NCI-H1092 (cell line): ENCODE measurements at places on chromosomes 16 and 17.

DNA sequence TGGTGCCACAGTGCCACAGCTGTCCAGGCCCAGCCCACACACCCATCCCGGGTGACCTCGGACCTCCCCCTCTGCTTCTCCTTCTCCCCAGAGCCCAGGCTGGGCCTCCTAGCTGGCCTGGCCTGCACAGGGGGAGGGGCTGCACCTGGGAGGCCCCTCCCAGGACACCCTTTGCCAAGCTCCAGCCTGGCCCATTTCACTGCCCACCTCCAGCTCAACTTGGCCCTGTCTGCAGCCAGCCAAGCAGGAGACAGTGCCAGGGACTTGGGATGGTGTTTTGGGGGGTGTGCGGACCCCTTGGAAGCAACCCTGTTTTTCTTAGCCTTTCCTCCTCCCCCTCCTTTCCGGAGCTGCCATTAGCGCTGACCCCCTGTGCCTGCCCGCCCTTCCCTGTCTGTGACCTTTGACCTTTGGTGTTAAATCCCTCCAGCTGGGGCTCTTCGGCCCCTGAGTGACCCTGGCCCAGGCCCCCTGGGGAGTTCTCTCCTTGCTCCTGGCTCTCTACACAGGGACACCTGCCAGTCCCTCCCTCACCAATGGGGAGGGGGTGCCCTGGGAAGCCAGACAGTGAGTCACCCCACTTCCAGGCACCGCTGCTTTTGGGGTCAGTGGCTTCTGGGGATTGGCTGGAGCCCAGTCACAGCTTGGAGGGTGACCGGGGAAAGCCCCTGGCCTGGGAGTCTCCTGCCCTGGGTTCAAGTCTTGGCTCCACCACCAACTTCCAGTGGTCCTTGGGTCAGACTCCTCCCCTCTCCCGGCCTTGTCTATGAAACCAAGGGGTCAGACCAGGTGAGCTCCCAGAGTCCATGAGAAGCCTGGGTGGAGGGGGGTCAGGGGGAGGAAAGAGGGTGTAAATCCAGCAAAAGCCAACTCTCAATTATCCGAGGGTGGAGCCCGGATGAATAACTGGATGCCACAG, 1.9 kb downstream of the GLIS2 start:
- no peak for DNase-seq

DNA sequence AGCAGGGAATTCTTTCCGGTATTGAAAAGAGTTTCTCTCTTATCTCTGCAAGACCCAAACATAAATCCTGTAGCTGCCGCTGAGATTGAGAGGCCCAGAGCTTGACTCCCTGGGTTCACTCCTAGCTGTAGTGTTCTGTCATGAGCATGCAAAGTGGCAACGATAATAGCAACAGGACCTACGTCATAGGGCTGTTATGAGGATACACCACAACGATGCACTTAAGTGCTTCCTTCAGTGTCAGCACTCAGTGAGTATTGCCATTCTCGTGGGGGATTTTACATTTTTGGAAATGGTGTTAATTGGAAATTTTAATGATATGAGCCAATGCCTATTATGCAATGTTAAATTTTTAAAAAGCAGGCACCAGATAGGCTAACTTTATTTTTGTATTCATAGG, 199.8 kb downstream of the CYLD start:
- no peak for DNase-seq

GRCh38 chr17:41917679-41918313, 955 bp downstream of the ACLY start:
- DNase-seq = peak; percentile 75

- no peak for DNase-seq
Observed at GRCh38 chr16:12178251-12178990, 201.9 kb downstream of the SNX29 start.

DNA sequence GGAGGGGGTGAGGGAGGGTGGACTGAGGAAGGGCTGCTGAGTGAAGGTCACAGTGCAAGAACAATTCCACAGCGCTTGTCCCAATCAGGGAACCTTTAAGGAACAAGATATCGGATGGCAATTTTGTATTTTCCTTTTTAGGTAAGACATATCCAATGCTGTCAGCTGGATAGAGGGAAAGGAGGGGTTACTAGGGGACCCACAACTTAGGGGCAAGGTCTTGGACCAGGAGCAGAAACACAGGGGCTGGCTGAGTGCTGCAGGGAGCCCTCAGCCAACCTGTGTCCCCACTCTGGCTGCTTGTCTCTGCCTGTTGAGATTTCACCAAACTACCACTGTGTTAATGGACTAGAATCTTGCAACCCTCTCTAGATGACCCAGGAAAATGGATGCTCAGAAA, 47.6 kb downstream of the AKAP1 start:
- no peak for DNase-seq

DNA sequence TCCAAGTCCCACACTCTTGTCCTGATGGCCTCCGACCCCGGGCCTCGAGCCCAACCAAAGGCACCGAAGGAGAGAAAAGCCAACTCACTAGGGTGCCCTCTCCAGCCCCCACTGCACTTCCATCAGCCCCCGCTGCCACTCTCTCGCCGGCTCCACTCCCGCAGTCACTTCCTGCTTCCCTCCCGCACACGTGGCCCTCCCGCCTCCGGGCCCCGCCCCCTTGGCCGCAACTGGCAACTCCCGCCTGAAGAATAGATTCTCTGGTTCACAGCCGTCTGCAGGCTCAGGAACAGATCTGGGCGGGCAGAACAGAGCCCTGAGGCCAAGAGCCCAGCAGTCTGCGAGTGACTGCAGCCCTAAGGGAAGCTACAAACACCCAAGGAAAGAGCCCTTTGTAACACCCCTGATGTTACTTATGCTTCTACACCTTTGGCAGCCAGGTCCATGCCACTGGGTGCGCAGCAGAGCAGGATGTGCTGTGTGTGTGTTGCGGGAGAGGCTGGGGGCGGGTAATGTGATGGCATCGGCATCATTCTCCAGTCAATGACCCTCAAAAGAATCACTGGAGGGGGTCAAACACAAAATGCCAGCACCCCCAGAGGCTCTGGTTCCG, at the start of gene SLC39A11:
Gene SLC39A11 (minus strand): TSS at position 166 of the 613 bp plus-strand sequence. CDS start 3,924 bp downstream, outside the sequence.
- peak; percentile 86 for DNase-seq

DNA sequence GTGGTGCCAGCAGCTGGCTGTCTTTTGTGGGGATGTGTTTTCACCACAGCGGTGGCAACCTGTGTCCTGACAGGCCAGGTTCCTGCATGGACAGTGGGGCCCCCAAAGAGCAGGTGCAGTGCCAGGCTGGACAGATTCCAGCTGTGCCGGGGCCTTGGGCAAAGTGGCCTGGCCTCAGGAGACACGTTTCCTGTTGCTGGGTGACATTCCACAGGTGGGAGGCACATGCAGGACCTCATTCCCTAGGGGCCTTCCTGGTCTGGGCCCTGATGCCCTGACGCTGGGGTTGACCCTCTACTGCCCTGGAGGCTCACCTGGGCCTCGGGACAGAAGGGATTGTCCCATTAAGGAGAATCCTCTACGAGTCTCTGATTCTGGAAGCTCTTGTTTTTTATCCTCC, 182.4 kb downstream of the RAB11FIP4 start:
- no peak for DNase-seq

DNA sequence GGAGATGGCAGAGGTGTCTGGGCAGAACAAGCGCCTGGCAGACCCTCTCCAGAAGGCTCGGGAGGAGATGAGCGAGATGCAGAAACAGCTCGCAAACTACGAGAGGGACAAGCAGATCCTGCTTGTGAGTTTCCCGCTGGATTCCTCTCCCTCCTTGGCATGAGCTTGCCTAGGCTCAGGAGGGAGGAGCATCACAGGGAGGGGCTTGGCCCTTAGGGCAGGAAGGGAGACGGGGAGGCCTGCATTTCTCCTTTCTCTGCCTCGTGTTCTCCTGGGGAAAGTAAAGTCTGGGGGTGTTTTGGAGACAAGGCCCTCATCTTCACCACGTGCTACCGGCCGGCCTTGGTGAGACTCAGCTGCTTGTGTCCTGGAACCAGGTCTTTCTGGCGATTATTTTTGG, 18.0 kb upstream of the DBNDD1 start:
- DNase-seq = no peak

DNA sequence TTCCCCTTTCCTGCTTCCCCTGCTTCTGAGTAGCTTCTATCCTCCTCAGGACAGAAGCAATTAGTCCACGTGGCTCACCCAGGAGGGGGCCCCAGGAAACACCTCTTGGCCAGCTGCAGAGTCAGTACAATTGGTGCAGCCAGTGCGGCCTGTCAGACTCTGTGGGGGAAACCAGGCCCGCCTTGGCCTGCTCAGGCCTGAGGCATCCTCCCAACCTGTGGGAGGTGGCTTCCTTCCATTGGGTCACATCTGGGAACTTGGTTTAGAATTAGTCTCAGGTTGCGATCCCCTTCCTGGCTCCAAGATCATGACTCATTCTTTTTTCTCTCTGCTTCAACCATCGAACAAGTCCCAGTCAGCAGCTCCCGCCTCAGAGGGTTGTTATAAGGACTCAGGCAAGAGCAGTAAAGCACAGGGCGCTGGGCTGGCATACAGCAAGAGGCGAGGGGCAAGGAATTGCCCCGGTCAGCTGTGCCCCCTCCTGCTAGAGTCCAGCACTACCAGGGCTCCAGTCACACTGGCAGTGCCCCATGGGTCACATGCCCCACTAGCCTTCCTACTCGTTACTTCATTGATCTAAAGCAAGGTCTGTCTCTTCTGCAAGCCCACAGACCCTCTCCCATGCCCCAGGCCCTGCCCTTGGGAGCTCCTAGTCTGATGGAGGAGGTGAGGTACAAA, 8.1 kb upstream of the EPX start:
- no peak for DNase-seq

DNA sequence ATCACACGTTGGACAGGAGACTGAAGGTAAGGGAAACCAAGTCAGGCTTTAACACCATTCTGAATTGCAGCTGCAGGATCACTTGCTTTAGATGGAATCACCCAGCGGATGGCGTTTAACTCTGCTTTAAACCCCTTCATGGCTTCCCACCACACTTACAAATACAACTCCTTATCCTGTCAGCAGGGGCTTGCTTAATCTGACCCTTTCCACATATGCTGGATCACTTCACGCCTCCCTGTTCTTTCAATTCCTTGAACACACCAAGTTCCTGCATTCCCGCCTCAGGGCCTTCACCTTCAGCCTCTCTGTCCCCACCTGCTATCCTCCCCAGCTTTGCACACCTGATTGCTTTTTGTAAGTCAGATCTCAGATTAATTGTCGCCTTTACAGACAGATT, 442.2 kb downstream of the MAF start:
- no peak for DNase-seq

DNA sequence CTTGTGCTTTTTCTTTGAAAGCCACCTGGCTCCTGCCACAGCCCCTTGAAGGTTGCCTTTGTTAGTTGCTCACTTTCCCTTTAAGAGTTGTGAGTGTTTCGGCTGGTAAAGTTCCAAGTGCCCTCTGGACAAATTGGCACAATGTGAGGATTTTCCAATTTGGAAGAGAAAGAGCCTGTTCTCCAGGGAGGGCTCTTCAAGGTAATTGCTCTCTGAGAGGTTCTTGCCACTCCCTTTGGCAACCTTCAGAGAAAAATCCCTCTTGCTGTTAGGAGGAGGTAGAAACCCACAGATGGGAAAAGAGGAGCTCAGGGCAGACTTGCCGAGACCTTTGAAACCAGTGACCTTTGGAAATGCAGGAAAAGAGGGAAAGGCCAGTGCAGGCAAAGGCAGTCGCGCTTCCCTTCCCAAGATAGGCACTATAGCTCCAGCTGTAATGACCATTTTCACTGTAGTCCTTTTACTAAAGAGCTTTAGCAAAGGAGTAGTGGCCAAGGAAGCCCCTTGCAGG, 49.0 kb upstream of the AKAP1 start:
- DNase-seq = peak; percentile 76

DNA sequence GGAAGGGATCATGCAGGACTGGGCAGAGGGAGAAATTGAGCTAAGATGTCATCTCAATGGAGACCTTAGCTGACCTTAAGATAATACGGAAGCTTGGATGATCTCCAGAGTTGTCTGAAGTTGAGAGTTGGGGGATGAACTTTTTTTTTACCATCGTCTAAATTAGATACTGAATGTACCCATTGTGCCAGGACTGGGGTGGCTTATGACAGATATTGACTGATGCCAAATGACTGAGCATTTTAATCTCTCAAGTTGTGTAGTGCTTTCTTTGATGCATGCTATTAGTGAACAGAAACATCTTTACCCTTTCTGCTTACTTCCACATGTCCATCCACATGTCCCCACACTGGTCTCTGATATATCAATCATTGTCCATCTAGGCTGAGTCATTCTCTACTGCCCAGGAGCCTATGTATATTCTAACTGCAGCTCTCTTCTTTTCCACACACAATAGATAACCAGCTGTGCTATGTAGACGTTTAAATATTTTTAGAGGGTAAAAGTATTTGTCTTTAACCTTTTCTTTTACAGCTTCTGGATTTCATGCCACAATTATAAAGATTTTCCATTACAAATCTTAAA, 60.2 kb upstream of the ZKSCAN2 start:
- no peak for DNase-seq
